Activated CD4-positive, alpha-beta memory T cell treated with anti-CD3 and anti-CD28 coated beads, Interleukin-2, amount 10 ng/mL, durations not matched to agents 7 days and 5 days (primary cell): ENCODE measurements at places on chromosomes 12 and 14. TPM values are rescaled to one million over a fixed set of nuclear protein-coding genes. Genes with fewer than 3 reads are reported as not detected.

TAS2R9 gene
- not detected for total RNA-seq

YY1 gene
- total RNA-seq: 95.6 TPM

LMNTD1 gene
- total RNA-seq: not detected

GZMH gene
- 11.0 TPM for total RNA-seq

RILPL2 gene
- 9.0 TPM for total RNA-seq

SYT1 gene
- total RNA-seq: not detected

CAPS2 gene
- 4.1 TPM for total RNA-seq

ERBB3 gene
- 2.3 TPM for total RNA-seq

DNA sequence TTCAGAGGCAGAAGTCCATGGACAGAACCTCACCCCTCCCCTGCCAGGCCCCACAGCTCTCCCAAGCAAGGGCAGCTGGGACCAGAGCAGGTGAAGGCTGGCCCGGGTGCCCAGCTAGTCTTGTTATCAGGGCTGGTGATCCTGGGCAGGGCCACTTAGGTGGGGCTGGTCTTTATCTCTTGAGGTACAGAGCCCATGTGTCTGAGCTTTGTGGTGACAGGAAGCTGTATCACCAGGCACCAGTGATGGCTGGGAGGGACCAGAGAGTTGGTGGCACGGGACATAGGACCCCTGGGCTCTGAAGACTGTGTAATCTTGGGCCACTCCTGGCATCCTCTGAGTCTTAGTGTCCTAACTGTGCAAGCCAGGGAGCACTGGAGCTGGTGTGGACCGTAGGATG lies 12.8 kb upstream of the HPD start:
- H3K27me3 ChIP-seq: no peaks in the 10 kb centered on the region
- no peak for DNase-seq
- H3K4me1 ChIP-seq: no peaks in the 10 kb centered on the region
- H3K36me3 ChIP-seq: no peaks in the 10 kb centered on the region

DNA sequence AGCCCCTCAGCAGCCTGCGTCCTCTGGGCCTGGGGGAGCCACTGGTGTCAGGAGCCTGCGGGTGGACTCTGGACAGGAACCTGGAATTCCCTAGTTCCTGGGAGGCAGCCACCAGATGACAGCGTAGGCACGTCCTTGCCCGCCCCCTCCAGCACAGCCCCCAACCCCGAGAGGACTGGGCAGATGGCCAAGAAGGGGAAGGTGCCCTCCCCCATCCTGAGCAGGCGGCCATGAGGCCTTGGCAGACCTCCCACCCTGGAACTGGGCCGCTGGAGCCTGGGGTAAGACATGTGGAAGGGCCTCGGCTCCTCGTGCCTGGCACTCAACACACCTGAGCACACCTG lies 60.4 kb upstream of the FBRSL1 start:
- H3K27me3 ChIP-seq: peaks cover 2% of the 10 kb centered on the region

GRCh38 chr14:54798465-54799124 lies 104.0 kb downstream of the GCH1 start:
- no peaks in the 10 kb centered on the region for H3K36me3 ChIP-seq
- no peak overlapping the region for H3K4me3 ChIP-seq
- H3K27me3 ChIP-seq: peaks cover 43% of the 10 kb centered on the region
- no peak overlapping the region for H3K27ac ChIP-seq

- H3K4me1 ChIP-seq: peaks cover 9% of the 10 kb centered on the region
- H3K4me3 ChIP-seq: no peak overlapping the region
- H3K27ac ChIP-seq: no peak overlapping the region
Measured at GRCh38 chr12:14213542-14213941, 151.9 kb upstream of the ATF7IP start.

GRCh38 chr12:108693186-108693730 lies 38.1 kb downstream of the CORO1C start:
- no peaks in the 10 kb centered on the region for H3K36me3 ChIP-seq
- DNase-seq: no peak
- no peaks in the 10 kb centered on the region for H3K27me3 ChIP-seq
- peak overlapping the region; percentile 89 for H3K27ac ChIP-seq
- peak overlapping the region; percentile 53 for H3K4me3 ChIP-seq

DNA sequence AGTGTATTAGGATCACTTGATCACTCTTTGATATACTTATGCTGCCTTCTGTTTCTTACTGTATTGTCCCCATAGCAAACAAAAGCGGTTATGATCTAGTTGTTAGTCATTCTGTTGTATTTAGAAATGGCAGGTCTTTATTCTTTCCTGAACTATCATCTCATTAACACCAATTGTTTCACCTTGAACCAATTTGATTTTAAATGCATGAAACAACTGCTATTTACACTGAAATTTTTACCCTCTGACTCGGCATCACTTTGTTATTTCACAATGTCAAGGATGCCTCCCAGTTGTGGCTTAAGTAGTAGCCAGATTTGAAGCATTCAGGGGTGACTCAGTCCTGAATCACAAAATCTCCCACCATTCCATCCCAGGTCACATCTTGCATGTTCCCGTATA lies 303.5 kb downstream of the EGLN3 start:
- no peak for DNase-seq
- H3K27ac ChIP-seq: no peak overlapping the region
- no peaks in the 10 kb centered on the region for H3K27me3 ChIP-seq
- H3K4me3 ChIP-seq: no peak overlapping the region
- no peaks in the 10 kb centered on the region for H3K4me1 ChIP-seq

DNA sequence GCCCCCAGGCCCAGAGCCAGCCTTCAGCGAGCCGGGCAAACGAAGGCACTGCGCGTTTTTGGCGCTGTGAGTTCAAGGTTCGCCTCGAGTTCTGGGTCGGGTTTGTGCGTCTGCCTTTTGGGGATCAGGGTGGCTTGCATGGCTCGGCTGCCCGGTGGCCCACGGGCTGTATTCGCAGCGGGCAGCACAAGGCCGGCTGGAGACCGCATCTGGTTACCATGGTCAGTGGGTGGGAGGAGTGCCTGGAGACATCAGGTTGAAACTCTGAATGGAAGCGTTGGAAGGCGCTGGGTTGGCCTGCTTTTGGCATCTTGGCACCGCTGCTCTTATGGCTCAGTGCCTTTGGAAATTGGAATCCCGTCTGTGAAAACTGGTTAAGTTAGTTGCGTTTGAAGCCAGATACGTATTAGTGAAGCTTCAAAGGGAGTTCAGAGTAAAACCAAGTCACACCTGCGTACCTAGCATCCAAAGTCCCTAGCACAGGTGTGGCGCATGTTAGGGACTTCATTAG lies 50.9 kb downstream of the SNAPC1 start:
- peaks cover 75% of the 10 kb centered on the region for H3K27me3 ChIP-seq
- no peak for DNase-seq
- H3K4me3 ChIP-seq: peak overlapping the region; percentile 56
- no peak overlapping the region for H3K27ac ChIP-seq

GRCh38 chr12:101850199-101850598 lies 19.4 kb upstream of the GNPTAB start:
- no peaks in the 10 kb centered on the region for H3K27me3 ChIP-seq
- no peak overlapping the region for H3K4me3 ChIP-seq
- DNase-seq: no peak
- H3K4me1 ChIP-seq: peaks cover 11% of the 10 kb centered on the region
- no peaks in the 10 kb centered on the region for H3K36me3 ChIP-seq
- H3K27ac ChIP-seq: no peak overlapping the region

GRCh38 chr14:74954232-74954946 lies 1.0 kb downstream of the PGF start:
- H3K4me1 ChIP-seq: peaks cover 3% of the 10 kb centered on the region
- H3K27me3 ChIP-seq: peaks cover 8% of the 10 kb centered on the region
- DNase-seq: no peak
- H3K36me3 ChIP-seq: no peaks in the 10 kb centered on the region
- H3K27ac ChIP-seq: no peak overlapping the region

DNA sequence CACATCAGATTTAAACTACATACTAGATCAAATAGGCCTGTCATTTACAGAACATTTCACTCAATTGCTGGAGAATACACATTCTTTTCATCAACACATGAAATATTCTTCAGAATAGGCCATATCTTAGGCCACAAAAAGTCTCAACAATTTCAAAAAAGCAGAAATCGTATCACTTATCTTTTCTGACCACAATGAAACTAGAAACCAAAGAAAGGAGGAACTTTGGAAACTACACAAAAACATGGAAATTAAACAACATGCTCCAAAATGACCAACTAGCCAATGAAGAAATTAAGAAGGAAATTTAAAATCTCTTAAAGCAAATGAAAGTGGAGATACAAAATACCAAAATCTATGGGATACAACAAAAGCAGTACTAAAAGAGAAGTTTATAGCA lies 35.1 kb downstream of the PARP11 start:
- H3K4me3 ChIP-seq: peak overlapping the region; percentile 45
- H3K27ac ChIP-seq: no peak overlapping the region
- DNase-seq: no peak
- H3K36me3 ChIP-seq: peaks cover 38% of the 10 kb centered on the region
- H3K27me3 ChIP-seq: no peaks in the 10 kb centered on the region

DNA sequence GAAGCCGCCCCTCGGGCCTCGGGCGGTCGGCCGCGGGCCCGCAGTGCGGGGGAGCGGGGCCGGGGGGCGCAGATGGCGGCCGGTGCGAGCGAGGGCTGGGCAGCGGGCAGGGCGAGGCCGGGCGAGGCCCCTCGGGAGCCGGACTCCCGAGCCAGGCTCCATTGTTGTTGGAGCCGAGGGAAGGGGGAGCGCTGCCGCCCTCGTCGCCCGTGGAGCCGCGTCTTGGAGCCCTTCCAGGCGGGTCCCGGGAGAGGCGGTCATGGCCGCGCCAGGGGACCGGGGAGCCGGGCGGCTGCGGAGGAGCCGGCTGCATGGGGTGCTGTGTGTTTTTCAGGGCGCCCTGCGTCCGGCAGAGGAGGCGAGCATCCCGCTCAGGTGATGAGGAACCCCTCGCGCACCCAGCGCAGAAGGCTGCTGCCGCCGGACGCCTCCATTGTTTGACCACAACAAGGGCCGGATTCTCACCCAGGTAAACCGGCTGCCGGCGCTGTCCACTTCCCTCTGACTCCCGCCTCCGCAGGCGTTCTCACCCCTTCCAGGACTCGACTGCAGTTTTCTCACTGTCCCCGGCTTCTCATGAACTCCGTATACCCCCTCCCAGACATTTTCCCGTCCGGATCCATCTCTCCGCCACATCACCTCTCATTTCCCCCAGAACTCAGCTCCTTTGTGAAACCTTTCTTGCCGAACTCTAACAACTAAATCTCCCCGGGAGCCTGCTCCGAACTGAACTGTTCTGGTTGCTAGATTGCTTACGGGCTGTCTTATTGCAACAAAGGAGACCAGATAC lies 732 bp downstream of the ZNF664 start:
- H3K4me3 ChIP-seq: peak overlapping the region; percentile 91
- H3K36me3 ChIP-seq: peaks cover 25% of the 10 kb centered on the region
- H3K4me1 ChIP-seq: peaks cover 38% of the 10 kb centered on the region
- peak overlapping the region; percentile 58 for H3K27ac ChIP-seq
- DNase-seq: peak; percentile 29

- no peaks in the 10 kb centered on the region for H3K27me3 ChIP-seq
- no peak for DNase-seq
- no peaks in the 10 kb centered on the region for H3K36me3 ChIP-seq
- no peak overlapping the region for H3K4me3 ChIP-seq
- no peaks in the 10 kb centered on the region for H3K4me1 ChIP-seq
Measured at GRCh38 chr12:25455696-25456095, 97.4 kb downstream of the LMNTD1 start.

- no peak overlapping the region for H3K4me3 ChIP-seq
- H3K36me3 ChIP-seq: no peaks in the 10 kb centered on the region
- peaks cover 5% of the 10 kb centered on the region for H3K27me3 ChIP-seq
- H3K4me1 ChIP-seq: no peaks in the 10 kb centered on the region
- no peak overlapping the region for H3K27ac ChIP-seq
Measured at GRCh38 chr12:105562199-105562971, 231.9 kb downstream of the C12orf75 start.

DNA sequence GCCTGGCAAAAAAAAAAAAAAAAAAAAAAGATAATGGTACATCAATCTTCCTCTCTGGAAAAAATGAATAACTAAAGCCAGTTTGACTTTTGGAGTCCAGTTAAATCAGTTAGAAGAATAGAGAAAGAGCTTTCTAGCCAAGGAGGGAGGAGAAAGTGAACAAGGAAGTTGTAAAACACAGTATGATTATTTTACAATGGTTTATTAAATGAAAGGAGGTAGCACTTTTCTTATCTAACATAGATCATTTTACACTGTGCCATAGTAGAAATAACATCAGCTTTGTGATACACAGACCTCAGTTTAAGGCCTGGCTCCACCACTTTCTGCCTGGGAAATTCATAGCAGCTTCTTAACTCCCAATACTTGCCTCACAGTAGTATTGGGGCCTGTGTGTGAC lies 15.4 kb upstream of the KITLG start:
- no peak overlapping the region for H3K27ac ChIP-seq
- no peaks in the 10 kb centered on the region for H3K27me3 ChIP-seq
- no peaks in the 10 kb centered on the region for H3K36me3 ChIP-seq
- no peak for DNase-seq

GRCh38 chr12:53677800-53678148 lies 1.9 kb upstream of the ATP5MC2 start:
- H3K36me3 ChIP-seq: peaks cover 19% of the 10 kb centered on the region
- peaks cover 32% of the 10 kb centered on the region for H3K27me3 ChIP-seq
- no peak for DNase-seq

DNA sequence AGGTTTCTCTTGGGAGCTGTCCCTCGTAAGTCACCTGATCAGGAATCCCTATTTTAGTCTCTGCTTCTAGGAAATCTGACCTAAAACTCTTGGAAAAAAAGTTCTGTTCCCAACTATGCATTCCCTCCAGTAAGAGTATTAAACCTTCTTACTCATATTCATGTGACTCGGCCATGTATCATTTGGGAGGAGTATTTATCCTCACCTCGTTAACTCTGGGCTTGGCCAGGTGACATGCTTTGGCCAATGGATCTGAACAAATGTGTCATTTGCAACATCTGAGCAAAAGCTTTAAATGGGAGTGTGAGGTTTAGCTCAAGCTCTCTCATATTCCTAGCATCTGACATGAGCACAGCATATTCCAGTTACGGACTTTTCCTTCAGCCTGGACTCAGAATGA lies 226.8 kb downstream of the NUAK1 start:
- H3K27me3 ChIP-seq: no peaks in the 10 kb centered on the region
- H3K4me3 ChIP-seq: no peak overlapping the region
- no peak for DNase-seq
- no peak overlapping the region for H3K27ac ChIP-seq
- H3K36me3 ChIP-seq: no peaks in the 10 kb centered on the region

GRCh38 chr12:25054783-25055144 lies 105.9 kb upstream of the BCAT1 start:
- H3K36me3 ChIP-seq: no peaks in the 10 kb centered on the region
- peak overlapping the region; percentile 67 for H3K4me3 ChIP-seq

DNA sequence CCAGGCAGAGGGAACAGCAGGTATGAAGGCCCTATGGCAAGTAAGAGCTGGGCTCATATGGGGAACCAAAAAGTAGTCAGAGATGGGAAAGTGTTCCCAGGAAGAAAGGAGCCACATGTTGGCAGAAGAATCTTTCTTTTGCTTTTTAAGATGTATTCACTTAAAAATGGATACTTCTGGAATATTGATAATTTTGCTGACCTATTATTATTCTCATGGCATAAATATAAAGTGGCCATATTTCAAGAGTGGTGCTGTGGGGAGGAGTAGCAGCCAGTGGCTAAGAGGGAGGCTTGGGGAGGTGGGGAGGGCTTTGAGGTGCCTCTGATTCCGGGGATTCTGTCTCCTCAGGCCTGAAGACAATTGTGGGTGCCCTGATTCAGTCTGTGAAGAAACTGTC lies 108.2 kb downstream of the SCN8A start:
- H3K27me3 ChIP-seq: peaks cover 12% of the 10 kb centered on the region
- H3K27ac ChIP-seq: no peak overlapping the region
- H3K4me1 ChIP-seq: no peaks in the 10 kb centered on the region
- no peak for DNase-seq
- no peaks in the 10 kb centered on the region for H3K36me3 ChIP-seq
